ENCODE measurements at places on chromosomes 4 and X.

GRCh38 chr4:25984796-25985195, 70.8 kb downstream of the SMIM20 start:
- no peak for DNase-seq

DNA sequence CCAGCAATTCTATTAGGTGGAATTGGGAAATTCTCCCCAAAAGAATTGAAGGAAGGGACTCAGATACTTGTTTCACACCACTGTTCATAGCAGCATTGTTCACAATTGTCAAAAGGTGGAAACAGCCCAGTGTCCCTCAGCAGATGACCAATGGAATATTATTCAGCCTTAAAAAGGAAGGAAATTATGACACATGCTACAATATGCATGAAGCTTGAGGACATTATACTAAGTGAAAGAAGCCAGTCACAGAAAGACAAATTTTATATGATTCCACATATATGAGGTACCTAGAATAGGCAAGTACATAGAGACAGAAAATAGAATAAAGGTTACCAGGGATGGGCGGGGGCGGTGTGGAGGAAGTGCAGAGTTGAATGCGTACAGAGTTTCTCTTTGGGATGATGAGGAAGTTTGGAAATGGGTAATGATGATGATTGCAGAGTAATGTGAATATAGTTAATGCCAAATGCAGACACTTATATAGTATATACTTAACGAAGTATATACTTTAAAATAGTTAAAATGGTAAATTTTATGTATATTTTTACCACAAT, 29.6 kb downstream of the DOCK11 start:
- DNase-seq: no peak

GRCh38 chrX:74324131-74324530, 20.2 kb downstream of the ZCCHC13 start:
- DNase-seq: no peak

DNA sequence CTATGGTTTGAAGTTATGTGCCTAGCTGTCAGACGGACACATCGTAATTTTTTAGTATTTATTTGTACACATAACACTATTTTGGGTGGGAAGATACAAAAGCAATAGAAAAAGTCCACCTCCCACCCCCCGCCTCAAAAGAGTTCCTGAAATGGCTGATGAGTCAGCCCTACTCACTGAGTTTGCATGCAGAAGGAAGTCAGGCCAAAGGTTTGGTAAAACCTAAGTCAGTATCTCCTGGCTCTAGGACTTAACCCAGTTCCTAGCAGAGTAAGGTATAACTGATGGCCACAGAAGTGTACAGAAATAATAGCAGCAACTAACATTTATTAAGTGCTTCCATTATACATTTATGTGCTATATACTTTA, 2.9 kb upstream of the KLHL2 start:
- no peak for DNase-seq

GRCh38 chr4:12697970-12698369, 786.2 kb downstream of the RAB28 start:
- DNase-seq: no peak
